ENCODE measurements at places on chromosomes 2 and 18.

GRCh38 chr2:46548103-46548486, 68.7 kb downstream of the TMEM247 start:
- no peak for DNase-seq

DNA sequence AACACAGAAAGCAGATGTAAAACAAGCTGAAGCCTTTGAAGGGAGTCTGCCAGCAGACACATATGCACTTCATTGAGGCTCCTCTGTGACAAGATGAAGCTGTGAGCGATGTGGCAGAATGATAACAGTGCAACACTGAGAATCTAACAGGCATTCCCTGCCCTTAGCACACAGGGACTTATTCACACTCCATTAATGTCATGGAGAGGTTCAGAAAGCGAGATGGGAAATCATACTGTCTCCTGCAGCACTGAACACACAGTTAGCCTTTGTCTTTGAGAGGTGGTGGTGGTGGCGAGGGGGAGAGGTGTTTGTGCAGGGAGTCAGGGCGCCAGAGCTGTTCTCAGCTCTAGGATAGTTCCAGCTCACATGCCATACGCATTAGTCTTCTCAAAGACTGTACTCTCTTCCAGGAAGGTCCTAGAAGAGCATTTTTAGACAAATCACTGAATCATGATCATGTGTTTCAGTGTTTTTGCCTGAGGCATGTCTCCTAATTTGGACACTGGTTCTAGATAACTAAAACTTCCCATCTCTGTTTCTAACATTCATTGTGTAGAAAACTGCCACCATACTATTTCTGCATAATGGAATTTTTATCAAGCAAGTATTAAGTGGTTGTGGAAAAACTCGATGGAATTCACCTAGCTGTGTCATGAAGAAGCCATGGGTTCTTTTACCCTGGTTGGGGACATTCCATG, 93.5 kb upstream of the ITGB6 start:
- no peak for DNase-seq

DNA sequence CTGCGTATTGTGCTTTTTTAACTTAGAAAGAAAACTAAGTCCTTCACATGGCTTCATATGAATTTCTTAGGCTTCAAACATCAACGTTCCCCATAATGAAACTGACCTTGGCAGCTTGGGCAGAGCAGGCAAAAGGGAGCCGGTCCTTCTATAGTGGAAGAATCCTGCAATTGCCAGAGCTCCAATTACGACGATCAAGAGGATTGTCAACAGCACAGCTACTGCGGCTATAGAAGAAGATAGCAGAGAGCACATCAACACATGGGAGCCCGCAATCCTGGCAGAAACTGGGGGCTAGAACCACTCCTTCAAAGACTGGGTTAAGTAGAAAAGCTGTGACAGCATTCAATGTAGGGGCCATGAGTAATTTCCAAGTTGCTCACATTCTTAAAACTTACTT, 69.8 kb downstream of the DHRS9 start:
- DNase-seq, result no peak

DNA sequence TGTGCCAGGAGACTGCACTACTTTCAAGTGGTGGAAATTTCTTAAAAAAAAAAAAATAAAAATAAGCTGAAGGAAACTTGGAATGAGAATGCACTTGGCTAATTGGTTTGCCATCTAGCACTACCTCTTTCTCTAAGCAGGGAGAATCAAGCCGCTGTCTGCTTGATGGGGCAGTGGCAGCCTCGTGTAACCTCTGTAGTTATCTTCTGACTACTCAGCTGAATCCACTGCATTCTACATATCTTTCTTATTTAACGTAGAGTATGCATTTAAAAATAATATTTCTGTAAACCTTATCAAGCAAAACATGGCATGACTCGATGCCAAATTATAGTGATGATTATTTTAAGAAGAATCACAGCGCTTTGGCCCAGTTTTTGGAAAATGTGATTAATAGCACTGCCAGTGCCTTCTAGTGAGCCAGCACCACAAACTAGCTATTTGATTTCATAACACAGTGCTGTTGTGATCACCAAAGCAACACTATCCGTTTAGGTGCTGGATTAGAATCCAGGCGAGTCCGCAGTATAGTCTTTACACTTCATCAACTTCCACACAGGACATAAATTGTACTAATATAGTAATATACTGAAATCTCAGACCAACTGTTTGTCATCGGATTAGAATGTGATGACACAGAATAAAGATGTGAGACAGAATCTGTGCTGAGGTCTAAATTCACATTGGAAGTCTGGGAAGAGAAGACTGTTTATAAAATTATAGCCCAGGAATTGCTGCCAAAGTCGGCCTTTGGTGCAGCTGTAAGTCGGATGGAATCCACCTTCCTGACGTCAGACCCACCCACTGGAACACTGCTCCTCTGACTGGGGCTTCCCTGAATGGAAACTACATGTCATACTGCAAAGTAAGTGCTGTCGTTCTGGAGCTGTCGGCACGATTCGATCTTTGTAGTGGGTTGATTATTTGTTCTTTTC, 136.5 kb upstream of the ETAA1 start:
- peak; percentile 23 for DNase-seq

GRCh38 chr2:191187105-191187829, 36.5 kb upstream of the STAT4 start:
- DNase-seq, result no peak

GRCh38 chr2:215712219-215712868, 276.5 kb upstream of the FN1 start:
- no peak for DNase-seq

GRCh38 chr2:197141702-197142473, 168.7 kb downstream of the ANKRD44 start:
- DNase-seq, result no peak

All from H54 (cell line).